GF-D8 (cell line): ENCODE measurements at places on chromosomes 5 and 9.

DNA sequence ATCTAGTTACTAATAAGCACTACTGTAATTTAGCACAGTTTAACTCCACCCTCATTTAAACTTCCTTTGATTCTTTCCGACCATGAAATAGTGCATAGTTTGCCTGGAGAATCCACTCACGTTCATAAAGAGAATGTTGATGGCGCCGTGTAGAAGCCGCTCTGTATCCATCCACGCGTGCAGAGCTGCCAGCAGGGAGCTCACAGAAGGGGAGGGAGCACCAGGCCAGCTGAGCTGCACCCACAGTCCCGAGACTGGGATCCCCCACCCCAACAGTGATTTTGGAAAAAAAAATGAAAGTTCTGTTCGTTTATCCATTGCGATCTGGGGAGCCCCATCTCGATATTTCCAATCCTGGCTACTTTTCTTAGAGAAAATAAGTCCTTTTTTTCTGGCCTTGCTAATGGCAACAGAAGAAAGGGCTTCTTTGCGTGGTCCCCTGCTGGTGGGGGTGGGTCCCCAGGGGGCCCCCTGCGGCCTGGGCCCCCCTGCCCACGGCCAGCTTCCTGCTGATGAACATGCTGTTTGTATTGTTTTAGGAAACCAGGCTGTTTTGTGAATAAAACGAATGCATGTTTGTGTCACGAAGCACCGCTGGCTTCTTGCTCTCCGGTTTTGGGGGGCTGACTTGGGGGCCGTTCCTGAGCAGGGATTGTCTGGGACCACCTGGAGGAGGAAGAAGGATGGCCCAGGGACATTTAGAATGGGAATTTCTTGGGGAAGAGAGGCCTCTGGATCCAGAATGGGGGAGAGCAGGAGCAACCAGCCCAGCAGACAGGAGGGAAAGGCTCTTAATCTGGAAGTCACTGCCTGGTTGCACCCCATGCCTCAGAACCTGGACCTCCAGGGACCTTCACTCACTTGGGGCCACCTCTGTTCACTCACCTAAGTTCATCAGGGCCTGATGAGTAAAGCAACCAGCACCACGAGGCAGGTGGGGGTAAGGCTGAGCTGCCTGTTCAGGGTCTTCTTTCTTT is 35.4 kb downstream of the CXXC5 start:
- no peak for DNase-seq

GRCh38 chr9:33988219-33988890 is 60.3 kb downstream of the UBAP2 start:
- DNase-seq, result no peak

- DNase-seq, result no peak
Measured at GRCh38 chr5:64166201-64166959, 737 bp downstream of the RNF180 start.

DNA sequence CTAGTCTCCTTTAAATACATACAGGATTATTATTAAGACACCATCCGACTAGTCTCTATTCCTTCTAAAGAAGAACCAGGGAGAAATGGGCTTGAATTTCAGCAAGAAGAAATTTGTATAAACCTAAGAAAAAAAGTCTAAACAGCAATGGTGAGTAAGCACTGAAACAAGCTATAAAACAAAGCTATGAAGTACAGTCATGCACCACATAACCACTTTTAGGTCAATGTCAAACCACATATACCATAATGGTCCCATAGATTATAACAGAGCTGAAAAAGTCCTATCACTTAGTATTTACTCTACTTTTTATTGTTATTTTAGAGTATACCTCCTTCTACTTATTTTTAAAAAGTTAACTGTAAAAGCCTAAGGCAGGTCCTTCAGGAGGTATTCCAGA is 102.0 kb upstream of the NFIB start:
- DNase-seq, result no peak

- DNase-seq, result no peak
Measured at GRCh38 chr5:38509185-38509584, 47.3 kb downstream of the LIFR start.

DNA sequence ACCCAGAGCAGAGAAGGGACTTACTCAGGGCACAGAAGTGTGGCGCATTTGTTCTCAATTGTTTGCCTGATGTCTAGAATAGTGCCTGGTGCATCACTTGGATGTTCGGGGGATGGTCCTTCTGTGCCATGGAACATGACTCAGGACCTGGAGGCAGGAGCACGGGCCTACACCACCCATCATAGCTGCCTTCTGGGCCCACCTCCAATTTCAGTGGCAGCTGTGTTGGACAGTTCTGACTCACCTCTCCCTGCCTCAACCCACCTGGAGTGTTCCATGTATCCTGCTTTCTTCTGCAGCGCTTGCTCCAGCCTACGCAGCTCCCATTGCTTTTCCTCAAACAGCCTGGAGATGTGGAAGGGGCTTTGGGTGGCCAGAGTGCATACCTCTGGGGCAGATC is 12.5 kb upstream of the CXCL14 start:
- DNase-seq, result no peak

DNA sequence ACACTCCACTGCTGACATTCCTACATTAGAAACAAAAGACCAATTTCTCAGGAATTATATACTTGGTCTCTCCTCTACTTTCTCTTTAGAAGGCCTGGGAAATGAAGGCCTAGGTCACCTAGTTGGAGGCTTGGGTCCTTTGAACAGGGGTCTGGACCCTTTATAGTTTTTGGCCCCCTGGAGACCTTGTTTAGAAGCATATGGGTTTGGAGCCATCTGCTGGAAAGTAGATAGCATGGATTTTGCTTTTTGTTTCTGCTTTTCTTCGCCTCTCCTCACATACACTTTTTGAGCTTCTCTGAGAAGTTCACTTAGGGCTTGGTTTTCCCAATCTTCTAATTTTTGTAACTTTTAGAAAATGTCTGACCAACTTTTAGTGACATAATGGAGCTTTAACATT is 67.1 kb upstream of the CDK20 start:
- DNase-seq, result no peak
